ENCODE measurements at places on chromosomes 12 and 14.
A peak's percentile ranks its signal among the peaks of the same experiment; 100 is the strongest.

DNA sequence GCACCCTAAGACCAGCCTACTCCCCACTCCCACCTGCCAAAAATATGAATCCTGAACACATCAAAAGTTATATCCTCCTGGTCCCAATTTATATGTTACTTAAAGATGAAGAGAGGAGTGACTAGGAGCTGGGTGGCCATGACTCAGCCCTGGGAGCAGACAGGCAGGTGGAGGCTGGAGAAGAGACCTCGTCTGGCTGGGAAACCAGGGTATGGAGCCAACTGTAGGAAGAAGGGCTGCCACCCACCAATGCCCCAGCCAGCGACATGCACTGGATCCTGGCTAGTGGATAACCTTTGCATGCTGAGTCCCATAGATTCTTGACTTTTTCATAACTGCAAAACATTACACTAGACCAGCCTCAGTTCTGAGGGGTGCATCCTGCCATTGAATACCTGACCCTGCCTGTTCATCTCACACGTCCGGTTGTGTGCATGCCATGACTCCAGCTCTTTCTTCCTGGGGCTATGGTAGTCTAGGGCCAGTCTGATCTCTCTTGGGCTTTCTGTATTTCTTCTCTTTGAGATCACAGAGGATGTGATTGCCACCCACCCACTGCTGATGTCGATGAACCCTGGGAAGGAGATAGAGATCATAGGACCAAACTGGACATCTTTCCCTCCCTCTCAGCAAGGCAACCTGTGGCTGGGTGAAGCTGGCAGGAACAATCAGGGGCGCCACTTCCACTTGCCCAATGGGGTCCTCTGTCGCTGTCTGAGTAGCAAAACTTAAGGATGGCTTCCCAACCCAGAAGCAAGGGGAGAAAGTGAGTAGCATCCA lies 69.6 kb upstream of the DDX11 start:
- DNase-seq, result no peak

DNA sequence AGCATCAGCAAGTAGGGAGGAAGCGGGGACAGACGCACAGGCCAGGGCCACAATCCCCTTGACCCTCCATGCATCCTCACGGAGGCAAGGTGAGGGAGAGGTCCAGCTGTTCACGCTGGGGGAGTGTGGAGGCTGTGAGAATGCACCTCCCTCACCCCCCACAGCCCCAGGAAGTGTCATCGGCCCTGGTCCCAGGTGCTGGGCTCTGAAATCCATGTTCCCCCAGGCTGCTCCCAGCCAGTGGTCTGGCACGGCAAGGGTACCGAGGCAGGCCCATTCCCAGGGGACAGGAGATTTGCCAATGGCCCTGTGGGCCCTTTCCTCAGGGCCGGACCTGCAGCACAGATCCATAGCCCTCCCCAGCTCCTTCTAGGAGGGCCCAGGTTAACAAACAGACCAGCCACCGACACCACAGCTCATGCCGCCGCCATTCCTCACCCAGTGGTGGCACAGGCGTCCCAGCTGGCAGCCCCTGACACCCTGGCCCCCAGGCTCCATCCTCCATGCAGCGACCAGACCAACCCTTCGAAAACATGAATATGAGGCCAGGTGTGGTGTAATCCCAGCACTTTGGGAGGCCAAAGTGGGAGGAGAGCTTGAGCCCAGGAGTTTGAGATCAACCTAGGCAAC lies 21.9 kb upstream of the EIF5 start:
- no peak for DNase-seq

DNA sequence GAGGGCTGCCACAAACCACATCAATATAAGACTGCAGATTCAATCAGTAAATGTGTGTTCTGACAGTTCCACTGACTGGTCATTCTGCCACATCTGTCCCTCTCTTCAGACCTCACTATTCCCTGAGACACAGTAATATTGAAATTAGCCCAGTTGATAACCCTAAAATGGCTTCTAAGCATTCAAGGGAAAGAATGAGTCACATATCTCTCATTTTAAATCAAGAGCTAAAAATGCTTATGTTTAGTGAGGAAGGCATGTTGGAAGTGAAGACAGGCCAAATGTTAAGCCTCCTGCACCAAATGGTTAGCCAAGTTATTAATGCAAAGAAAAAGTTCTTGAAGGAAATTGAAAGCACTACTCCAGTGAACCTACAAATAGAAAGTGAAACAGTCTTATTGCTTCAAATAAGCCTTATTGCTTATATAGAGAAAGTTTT lies 24.5 kb upstream of the KIF21A start:
- DNase-seq, result no peak

DNA sequence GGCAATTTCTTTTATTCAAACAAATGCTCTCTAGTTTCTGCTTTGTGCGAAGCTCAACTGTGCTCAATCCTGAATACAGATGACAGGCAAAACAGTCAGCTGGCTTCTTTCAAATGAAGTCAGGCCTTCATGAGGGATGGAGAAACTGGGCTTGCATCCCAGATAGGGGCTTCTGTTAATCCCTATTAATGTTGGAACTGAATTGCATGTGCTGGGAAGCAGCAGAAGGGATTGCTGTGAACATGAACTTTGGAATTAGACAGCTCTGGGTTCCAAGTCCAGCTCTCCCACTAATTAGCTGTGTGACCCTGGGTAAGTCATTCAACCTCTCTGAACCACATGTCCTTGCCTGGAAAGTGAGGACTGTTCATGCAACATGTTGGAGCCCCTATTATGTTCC lies 21.1 kb upstream of the CORO1C start:
- no peak for DNase-seq

GRCh38 chr12:27998658-27999057 lies 26.1 kb upstream of the PTHLH start:
- peak; percentile 48 for DNase-seq

Measured in NCI-H146 (cell line).